ENCODE measurements at places on chromosomes 12 and 14.

- no peak for DNase-seq
These were observed 33.2 kb upstream of the FAM222A start for GRCh38 chr12:109680264-109681005.

GRCh38 chr12:103138538-103138937 is 181.1 kb downstream of the ASCL1 start:
- no peak for DNase-seq

DNA sequence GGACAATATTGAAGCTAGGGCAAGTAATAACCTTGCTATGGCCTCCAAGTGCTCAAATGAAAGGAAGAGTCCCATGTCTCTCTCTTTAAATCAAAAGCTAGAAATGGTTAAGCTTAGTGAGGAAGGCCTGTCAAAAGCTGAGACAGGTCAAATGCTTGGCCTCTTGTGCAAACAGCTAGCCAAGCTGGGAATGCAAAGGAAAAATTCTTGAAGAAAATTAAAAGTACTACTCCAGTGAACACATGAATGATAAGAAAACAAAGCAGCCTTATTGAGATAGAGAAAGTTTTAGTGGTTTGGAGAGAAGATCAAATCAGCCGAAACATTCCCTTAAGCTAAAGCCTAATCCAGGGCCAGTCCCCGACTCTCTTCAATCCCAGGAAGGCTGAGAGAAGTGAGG is 84.1 kb upstream of the PLEKHA5 start:
- no peak for DNase-seq

DNA sequence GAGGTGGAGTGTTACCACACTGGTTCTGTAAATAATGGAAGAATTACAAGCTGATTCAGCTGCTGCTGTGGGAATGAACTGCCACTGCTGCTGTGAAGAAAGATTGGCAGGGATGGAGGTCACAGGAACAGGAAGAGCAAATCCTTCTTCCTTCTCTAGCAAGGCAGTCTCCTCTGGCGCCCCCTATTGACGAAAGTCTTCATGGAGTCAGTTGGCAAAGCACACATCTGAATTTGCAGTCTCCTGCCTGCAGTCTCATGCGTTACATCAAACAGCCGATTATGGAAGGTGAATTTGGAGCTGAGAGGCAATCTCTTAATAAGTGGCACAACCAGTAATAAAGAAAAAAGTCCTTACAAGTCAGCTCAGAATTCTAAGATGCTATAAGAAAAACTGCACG is 106.0 kb upstream of the TMTC1 start:
- no peak for DNase-seq

DNA sequence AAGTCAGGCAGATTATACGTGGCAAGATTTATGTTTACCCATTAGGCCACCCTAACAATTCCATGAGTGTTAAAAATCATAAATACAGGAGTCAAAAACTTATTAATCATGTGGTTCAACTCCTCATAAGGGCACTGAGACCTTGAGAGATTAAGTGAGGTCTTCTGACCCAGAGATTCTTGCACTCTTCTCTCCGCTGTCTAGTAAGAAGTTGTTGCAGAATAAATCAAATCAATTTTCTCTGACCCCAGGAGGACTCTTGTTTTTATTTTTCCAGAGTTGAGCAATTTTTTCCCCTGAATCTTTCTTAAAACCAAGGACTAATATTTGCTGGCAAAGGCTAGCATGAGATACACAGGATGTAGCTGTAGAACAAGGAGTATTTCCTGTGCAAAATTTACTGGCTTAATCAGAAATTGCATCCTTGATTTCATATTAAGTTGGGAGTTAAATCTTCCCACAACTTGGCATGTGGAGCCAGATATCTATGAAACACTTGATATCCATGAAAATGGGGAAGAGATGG is 90.9 kb upstream of the PTHLH start:
- no peak for DNase-seq

DNA sequence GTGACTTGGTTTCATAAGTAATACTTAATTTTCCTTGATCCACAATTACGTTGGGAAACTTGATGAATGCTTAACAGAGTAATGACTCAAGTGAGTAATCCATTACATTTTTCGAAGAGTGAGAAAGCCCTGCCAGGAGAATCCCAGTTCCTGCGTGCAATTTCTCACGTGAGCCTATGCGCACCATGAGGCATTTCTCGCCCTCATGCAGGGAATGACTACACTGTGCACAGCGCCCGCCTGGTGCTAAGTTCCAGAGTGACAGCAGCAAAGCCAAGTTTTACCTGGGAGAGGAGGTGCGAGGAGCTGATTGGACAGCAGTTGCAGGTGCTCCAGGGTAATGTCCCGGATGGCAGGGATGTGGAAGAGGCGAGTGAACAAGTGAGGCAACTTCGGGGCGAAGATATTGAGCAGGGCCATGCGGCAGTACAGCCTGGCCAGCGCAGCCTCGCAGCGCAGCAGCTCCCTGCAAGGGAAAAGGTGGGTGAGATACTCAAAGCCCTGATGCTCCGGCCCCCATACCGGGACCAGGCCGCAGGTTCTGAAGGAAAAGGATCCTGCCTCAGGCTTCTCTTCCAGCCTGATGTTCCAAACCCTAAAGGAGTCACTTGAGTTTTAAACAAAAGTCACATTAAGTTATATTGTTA is 69.4 kb downstream of the TRAFD1 start:
- DNase-seq, result no peak

GRCh38 chr12:132105467-132105866 is 38.7 kb downstream of the DDX51 start:
- no peak for DNase-seq

DNA sequence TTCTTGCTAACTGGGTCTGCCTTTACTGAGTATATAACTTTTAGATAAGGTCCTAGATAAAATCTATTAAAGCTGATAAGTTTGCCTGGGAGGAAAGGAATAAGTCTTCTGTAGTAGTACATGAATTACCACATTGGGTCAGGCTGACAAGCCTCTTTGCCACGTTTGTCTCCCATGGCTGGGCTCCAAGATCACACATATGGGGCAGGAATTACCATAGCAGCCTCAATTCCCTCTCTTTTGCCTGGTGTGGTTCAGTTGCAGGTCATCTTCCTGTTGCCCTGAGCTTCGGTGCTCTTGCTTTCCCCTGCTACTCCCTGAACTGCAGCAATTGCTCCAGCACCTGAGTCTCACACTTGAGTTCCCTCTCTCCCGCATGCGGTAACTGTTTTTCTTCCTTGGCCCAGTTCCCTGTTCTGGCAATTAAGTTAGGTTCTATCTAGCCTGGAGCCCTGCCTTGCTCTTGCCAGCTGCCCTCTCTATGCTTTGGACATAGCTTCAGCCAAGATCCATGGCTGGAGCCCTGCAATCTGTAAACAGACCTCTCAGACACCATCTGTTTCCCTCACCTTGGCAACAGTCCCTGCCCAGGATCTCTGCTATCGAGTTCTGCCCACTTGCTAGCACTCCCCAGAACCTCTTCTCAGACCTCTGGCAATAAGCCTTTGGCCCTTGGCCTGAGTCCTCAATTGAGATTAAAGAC is 5.8 kb upstream of the GLT8D2 start:
- DNase-seq, result no peak

DNA sequence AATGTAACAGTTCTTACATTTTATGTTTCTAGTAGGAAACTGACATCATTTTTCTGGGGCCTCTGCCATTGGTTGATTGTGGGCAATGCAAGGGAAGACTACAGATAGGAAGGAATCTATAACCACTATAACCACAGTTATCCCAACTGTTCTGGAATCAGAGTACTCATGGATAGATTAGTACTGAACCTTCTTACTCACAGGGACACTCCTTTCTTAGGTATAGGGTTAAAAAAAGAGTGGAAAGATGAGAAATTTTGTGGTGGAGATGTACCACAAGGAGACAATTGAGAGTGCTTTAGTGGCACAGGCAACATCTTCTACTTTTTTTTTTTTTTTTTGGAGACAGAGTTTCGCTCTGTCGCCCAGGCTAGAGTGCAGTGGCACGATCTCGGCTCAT is 21.0 kb downstream of the TMEM116 start:
- no peak for DNase-seq

DNA sequence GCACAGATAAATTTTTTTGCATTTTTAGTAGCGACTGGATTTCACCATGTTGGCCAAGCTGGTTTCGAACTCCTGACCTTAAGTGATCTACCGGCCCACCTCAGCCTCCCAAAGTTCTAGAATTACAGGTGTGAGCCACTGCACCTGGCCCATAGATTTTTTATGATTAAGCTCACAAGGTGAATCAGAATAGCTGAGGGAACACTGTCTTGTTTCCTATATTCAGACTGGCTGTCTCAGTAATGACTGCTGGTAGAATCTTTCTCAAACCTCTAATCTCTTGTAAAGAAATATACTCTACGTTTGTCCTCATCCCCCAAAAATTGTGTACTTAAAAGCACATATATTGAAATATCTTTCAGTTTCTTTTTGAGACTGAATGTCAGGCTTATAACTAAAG is 362.1 kb downstream of the EGLN3 start:
- no peak for DNase-seq

GRCh38 chr12:15808250-15808649 is 19.1 kb upstream of the EPS8 start:
- DNase-seq, result no peak

DNA sequence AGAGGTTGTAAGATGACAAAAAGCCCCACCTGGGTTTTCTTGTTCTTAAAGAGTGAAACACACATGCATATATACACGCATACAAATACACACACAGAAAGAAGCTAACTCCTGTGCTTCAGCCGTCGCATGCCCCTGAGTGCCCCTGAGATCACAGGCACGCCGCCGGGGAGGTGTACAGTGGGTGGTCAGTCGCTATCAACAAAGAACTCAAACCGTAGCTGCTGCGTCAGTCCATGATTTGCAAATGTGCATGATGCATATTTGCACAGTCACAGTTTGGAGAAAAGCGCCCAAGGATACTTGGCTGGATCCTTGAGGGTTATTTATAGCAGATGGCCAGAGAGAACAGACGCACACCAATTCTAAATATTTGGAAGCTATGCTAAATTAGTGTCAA is 206.9 kb downstream of the TMEM132D start:
- DNase-seq, result no peak

DNA sequence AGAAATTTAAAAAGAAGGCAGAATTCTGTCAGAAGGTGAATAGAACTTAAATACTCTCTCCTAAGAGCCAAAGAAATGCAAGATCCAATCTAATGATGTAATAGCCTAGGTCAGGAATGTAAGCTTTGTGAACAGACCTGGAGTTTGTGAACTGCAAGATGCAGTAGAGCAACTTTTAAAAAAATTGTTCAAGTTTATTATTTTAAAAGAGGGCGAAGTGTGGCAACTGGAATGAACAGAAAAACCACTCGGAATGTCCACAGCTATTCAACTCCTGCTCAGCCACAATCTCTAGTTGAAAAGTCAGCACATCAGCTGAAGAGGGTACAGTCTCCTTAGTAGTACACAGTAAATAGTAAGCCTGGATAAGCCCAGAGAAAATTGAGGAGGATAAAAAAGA is 228.8 kb downstream of the PPFIA2 start:
- DNase-seq, result no peak

DNA sequence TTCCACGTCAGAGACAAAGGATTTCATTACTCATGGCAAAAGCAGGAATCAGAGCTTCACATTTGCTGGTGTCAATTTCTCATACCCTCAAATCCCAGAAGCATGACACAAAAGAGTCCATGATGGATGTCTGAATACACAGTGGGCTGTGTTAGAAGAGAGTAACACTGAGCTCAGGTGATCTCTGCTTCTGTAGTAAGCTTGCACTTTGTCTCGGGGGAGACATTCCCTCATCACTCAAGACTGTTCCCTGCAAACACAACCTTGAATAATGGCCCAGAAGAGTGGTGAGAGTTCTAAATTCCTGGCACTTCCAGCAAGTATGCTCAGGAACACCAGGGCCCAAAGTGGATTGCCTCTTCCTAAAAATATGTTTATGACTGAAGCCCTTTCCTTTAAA is 1787.2 kb upstream of the SEL1L start:
- DNase-seq, result no peak

DNA sequence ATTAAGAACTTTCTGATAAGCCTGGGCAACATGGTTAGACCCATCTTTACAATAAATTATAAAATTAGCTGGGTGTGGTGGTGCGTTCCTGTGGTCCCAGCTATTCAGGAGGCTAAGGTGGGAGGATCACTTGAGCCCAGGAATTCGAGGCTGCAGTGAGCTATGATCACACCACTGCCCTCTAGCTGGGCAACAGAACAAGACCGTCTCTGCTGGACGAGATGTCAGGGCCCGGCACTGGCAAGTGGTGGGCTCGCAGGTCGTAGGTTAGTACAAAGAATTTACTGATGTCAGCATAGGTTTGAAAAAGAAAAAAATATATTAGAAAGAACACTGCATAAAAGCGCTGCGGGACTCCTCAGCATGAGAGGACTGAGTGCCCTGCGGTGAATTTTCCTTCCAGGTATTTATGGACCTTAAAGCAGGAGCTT is 15.7 kb upstream of the VSIG10 start:
- DNase-seq, result no peak

DNA sequence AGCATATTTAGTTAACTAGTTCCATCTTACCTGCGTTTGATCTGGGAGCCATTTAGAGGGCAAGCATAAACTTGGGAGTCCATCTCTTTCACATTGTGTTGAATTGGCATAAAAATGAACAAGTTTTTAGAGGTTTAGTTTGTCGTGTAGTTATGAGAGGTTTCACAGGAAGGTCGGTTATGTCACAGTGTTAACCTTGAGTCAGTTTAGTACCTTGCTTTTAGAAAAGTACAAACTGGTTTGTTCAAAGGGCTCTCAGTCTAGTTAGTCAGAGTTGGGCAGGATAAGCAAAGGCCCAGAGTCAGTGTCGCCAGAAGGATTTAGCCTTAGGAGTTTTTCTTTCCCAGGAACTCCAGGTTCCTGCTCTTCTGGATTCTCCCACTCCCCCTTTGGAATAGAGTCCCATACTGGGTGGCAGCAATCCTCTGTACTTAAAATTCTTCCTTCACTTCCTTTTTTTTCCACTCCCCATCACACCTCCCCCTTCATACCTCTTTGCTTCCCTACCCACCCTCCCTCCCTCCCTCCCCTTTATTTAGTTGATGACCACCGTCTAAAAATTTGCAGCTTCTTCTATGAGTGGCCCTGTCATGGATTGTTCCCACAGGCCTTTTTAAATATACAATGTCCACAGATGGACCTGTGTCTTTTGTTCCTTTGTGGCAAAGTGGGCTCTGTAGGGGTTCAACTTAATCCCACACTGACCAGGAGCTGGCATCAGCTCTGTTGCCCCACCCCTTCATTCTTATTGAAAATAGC is 12.1 kb downstream of the PCBP2 start:
- no peak for DNase-seq

- DNase-seq, result no peak
These were observed 31.8 kb upstream of the G2E3 start for GRCh38 chr14:30527196-30527595.

GRCh38 chr14:72907886-72908285 is 14.0 kb upstream of the DPF3 start:
- no peak for DNase-seq

DNA sequence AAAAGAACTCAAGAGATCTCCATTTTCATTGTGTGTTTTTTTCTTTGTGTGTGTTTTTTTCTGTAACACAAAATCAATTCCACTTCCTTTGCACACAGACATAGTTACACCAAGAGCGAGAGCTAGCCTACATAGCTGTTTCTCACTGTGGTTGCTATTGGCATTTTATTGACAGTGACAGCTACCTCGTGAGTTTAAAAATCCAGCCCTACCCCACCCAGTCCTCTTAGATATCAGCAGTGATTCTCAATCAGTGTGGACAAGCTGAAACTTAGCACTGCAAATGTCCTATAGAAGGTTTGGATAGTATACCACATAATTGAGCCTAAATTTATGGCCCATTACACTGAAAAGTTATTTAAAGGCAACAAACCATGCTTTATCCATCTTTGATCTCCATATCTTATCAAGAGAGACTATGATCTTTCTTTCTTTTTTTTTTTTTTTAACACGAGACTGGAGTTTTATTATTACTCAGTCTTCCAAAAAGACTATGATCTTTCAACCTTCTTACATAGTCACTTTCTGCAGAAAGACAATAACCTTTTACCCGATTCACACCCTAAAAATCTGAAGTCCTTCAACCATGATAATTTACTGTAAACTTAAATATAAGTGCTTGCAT is 46.8 kb downstream of the ATP2B1 start:
- no peak for DNase-seq

Measured in NCI-H187 (cell line).